IMR-90 (cell line): ENCODE measurements at places on chromosomes 12 and 14. TPM values are rescaled to one million over a fixed set of nuclear protein-coding genes. Genes with fewer than 3 reads are reported as not detected.

DNA sequence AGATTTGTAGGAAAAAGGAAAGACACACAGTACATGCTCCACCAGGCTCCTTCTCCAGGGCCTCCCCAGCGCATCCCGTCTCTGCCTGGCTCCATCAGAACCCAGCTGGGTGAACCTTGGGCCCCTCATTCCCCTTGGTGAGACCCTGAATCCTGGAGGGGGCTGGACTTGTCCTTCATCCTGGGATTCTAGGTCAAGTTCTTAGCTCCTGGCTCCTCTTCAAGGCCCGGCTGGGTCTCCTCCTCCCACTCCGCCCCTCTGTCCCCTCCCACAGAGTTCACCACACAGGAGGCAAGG lies 49.2 kb downstream of the PSMA6 start:
- no peak for DNase-seq

- peak; percentile 9 for DNase-seq
Measured at GRCh38 chr12:84702001-84702400, 210.6 kb downstream of the SLC6A15 start.

- no peak for DNase-seq
Measured at GRCh38 chr12:31687101-31687527, 27.6 kb downstream of the ETFBKMT start.

DNA sequence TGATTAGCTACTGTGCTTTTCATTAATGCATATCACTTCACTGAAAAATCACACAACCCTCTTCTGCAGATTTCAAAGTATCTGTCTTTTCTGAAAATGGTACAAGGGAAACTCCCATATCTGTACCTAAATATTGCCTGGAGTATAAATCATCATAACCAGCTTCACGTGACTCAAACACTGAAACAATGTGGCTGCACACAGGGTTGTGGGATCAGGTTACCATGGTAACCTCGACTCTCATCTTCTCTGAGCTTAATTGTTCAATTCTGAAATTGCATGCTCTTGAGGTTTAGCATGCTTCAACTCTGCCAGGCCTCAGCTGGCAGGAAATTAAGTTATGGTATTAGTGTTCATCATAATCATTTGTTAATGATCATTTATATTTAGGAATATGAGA lies 77.5 kb upstream of the CPSF6 start:
- DNase-seq = no peak

- peak; percentile 41 for DNase-seq
Measured at GRCh38 chr14:51540364-51540763, 111.3 kb upstream of the FRMD6 start.

DNA sequence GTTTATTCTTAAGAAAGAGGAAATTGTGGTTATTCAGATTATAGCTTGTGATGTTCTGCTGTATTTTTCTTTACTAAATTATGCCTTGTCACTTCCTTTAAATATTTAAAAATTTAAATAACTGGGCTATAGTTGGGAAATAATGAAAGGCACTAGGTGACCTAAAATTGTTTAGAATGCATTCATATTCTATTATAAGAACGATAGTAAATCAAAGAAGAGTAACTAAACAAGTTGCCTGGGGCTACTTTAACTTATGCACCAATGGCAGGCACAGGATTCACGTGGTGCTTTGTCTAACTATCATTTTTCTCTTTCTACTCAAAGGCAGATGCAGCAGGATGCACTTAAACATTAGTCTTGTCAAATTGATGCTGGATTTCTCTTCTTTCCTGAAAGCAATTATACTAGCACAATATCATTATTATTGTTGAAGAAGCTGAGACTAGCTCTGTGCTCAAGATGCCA lies 190.7 kb upstream of the PPFIA2 start:
- DNase-seq = no peak

GRCh38 chr12:47561746-47562145 lies 144.1 kb downstream of the RPAP3 start:
- no peak for DNase-seq

- peak; percentile 71 for DNase-seq
Measured at GRCh38 chr12:29673346-29673745, 110.4 kb downstream of the TMTC1 start.

- peak; percentile 15 for DNase-seq
Measured at GRCh38 chr14:34258318-34258717, 203.7 kb downstream of the SPTSSA start.

DNA sequence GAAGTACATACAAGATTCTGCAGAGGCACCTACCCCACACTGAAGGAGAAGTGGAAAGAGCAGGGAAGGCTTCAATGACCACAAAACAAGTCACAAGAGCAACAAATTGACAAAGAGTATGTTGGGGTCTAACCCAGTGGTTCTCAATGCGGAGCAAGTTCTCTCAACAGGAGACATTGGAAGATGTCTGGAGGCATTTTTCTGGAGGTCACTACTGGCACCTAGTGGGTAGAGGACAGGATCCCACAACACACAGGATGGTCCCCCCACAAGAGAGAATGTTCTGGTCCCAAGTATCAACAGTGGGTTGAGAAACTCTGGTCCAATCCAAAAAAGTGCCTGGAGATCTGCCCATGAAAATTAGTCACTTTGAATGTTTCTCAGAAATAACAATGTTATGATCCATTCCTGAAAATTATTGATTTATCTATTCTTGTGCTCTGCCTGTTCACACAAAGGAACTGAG lies 3.4 kb downstream of the SSH1 start:
- DNase-seq = peak; percentile 95

- DNase-seq = peak; percentile 49
Measured at GRCh38 chr12:49627752-49628360, 4.5 kb downstream of the PRPF40B start.

DNA sequence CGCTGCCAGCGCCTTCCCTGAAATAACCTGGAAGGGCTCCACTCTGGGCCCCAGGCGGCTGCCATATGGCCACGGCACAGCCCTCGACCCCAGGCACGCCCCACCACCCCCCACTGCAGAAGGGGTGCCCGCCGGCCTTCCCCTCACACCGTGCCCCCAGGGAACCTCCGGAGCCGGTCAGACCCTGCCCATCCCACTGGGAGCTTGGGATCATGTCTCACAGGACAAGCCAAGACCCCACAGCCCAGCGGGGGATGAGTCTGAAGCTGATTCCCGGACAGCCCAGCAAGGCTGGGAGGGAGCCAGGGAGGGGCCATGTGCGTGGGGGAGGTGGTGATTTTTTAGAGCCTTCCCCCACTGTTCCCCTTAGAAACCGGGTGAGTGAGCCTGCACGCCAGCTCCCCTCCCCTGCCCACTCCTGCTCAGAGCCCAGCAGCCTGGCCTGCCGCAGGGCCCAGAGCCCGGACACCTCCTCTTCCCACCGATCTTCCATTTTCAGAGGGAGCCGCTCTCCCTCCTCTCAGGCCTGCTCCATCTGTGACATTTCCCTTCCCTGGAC lies 1.4 kb downstream of the RIMBP2 start:
- no peak for DNase-seq

DNA sequence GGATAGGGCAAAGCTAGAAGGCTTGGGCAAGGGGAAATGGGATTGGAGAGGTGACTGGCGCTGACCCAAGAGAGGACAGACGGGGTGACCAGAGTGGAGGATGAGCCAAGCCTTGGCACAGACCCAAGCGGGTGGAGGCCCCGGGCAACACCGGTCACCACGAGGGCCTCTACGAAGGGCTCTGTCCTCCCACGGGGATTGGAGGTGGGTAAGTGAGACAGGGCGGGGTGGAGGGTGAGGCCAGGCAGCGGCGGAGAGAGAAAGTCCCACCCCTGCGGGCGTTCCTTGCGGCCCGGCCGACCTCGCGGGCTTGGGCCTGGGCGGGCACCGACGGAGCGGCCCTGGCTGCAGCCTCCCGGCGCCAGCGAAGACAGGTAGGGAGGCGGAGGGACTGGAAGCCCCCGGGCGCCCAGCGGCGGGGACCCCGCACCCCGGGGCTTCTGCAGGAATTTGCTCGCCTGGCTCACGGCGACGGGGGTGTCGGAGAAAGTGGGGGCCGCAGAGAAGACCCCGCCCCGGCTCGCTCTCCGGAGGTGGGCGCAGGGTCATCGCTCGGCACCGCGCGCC lies at the start of gene PAPLN:
Gene PAPLN (plus strand): TSS at position 288 of the 567 bp plus-strand sequence. CDS start 2,273 bp downstream, outside the sequence.
- DNase-seq = no peak

GRCh38 chr12:78085542-78086182 lies 255.0 kb downstream of the NAV3 start:
- DNase-seq = peak; percentile 74

GRCh38 chr14:99821519-99822508 lies 28.6 kb downstream of the EML1 start:
- peak; percentile 85 for DNase-seq

GRCh38 chr12:90301095-90301494 lies 592.5 kb upstream of the ATP2B1 start:
- no peak for DNase-seq

DNA sequence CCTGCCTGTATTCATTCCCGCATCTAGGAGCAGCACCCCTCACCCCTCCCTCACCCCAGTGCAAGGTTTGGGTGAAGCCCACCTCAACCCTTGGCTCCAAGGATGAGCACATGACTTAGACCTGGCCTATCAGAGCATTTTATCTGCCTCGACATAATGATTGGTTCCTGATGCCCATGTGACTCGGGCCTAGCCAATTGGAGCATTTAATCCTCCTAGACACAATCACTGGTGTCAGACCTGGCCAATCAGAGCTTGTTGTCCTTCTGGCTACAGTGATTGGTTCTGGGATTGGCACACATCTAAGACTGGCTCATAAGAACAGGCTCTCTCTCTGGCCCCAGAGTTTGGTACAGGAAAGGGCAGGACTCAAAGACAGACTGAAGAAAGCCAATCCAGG lies 73.1 kb upstream of the MYL2 start:
- DNase-seq = no peak

DIO2 gene
- 7.4 and 12.8 TPM in 2 replicates for polyA plus RNA-seq

VRTN gene
- polyA plus RNA-seq = not detected in 2 replicates

A2M gene
- 3.2 and 3.6 TPM in 2 replicates for polyA plus RNA-seq

CLEC4A gene
- polyA plus RNA-seq = 0.29 and 0.44 TPM in 2 replicates

SLC2A13 gene
- 0.95 and 1.5 TPM in 2 replicates for polyA plus RNA-seq

GYS2 gene
- polyA plus RNA-seq = not detected in 2 replicates

RNF212B gene
- polyA plus RNA-seq = not detected in 2 replicates

DPPA3 gene
- not detected in 2 replicates for polyA plus RNA-seq

SLC6A15 gene
- polyA plus RNA-seq = 0.22 and 0.32 TPM in 2 replicates

IQSEC3 gene
- 0.10 TPM in 2 replicates for polyA plus RNA-seq

NPFF gene
- polyA plus RNA-seq = not detected in 2 replicates

RNASE7 gene
- not detected in 2 replicates for polyA plus RNA-seq

LEMD3 gene
- 5.2 and 5.5 TPM in 2 replicates for polyA plus RNA-seq
